CD4-positive, CD25-positive, alpha-beta regulatory T cell (primary cell): ENCODE measurements at places on chromosomes 4 and X. TPM values are rescaled to one million over a fixed set of nuclear protein-coding genes. Genes with fewer than 3 reads are reported as not detected.

- peaks cover 7% of the 10 kb centered on the region for H3K4me1 ChIP-seq
- H3K27ac ChIP-seq: no peak overlapping the region
- DNase-seq: no peak
- H3K27me3 ChIP-seq: no peaks in the 10 kb centered on the region
These were observed 77.0 kb upstream of the C4orf50 start for GRCh38 chr4:6095023-6095752.

DNA sequence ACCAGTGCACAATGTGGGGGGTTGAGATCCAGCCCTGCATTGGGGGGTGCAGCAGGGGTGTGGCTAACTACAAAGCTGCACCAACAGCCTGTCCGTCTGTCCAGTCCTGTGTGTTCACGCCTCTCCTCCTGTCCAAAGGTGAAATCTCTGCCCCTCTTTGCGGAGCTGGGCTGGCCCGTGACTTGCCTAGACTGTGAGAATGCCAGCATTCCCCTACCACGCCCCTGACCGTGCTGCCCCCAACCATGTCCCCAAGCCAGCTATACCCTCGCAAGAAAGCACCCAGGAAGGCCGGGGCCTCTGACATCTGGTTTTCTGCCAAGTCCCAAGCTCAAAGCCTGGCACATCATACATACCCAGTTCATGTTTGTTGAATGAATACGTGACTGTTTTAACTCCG, 19.2 kb downstream of the ZFYVE28 start:
- H3K4me3 ChIP-seq: no peak overlapping the region
- no peak for DNase-seq
- H3K4me1 ChIP-seq: peaks cover 27% of the 10 kb centered on the region

DNA sequence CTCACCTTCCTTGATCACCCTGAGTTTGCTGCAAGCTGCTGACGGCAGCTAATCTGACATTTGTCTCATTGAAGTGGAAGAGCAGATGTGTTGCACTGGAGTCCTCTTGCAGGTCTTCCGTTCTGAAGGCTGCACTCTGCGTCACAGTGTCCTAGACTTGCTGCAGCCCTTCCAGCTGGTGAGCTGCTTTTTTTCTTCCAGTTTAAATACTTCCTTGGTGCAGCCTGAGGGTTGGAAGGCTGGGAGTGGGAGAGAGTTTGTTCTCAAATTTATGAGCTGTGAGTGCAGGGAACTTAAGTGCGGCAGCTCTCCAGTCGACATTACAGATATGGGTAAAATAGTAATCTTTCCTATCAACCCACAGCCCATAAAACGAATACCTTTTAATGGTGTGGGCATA, 303.6 kb upstream of the FAT1 start:
- H3K36me3 ChIP-seq: no peaks in the 10 kb centered on the region
- no peak overlapping the region for H3K27ac ChIP-seq
- H3K27me3 ChIP-seq: no peaks in the 10 kb centered on the region
- no peak for DNase-seq
- H3K4me3 ChIP-seq: no peak overlapping the region
- H3K4me1 ChIP-seq: no peaks in the 10 kb centered on the region

DNA sequence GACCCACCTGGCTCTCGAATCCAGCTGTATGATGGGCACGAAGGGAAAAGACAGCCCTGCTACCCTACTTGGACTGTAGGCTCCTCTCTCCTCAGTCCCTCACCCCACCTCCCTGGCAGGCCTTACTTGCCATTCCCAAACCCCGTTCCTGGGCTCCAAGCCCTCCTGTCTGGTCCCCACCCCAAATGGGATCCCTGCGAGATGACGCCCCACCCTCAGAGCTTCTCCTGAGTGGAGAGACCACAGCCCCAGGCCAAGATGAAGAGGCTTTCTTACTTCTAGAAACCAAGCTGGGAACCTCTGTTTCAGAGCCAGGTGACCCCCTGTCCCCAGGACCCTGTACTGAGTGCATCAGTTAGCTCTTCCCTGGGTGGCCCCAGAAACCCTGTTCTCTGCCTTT, 4.5 kb downstream of the NALF2 start:
- H3K27me3 ChIP-seq: no peaks in the 10 kb centered on the region
- H3K4me1 ChIP-seq: no peaks in the 10 kb centered on the region
- no peaks in the 10 kb centered on the region for H3K36me3 ChIP-seq

DNA sequence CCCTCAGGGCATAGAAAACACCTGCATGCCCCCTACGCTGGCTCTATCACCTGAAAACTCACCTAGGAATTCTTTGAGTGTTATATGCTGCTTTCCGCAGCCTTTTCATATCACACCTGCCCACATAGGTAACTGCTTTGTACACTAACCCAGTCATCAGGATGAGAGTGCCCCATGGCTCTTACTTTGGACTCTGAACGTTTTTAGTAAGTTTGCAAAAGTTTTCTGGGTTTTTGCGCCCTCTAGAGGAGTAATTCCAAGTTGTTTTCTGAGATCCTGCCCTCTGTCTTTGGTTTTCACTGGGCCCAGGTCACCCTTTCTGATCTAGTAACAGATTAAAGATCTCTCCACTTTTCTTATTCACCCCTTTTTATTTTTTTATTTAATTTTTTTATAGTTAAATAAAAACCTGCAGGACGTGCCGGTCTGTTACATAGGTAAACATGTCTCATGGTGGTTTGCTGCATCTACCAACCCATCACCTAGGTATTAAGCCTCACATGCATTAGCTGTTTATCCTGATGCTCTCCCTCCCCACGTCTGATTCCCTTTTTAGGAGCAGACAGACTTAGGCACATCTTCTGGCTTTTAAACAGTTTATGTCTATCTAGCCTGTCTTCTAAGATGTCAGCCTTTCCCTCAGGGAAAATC, 139.2 kb downstream of the NWD2 start:
- no peaks in the 10 kb centered on the region for H3K27me3 ChIP-seq
- no peak for DNase-seq
- no peaks in the 10 kb centered on the region for H3K4me1 ChIP-seq
- H3K27ac ChIP-seq: no peak overlapping the region
- H3K36me3 ChIP-seq: no peaks in the 10 kb centered on the region

- H3K27ac ChIP-seq: no peak overlapping the region
- no peak for DNase-seq
- no peak overlapping the region for H3K4me3 ChIP-seq
- no peaks in the 10 kb centered on the region for H3K36me3 ChIP-seq
These were observed 84.0 kb downstream of the NHSL2 start for GRCh38 chrX:71994601-71995000.

DNA sequence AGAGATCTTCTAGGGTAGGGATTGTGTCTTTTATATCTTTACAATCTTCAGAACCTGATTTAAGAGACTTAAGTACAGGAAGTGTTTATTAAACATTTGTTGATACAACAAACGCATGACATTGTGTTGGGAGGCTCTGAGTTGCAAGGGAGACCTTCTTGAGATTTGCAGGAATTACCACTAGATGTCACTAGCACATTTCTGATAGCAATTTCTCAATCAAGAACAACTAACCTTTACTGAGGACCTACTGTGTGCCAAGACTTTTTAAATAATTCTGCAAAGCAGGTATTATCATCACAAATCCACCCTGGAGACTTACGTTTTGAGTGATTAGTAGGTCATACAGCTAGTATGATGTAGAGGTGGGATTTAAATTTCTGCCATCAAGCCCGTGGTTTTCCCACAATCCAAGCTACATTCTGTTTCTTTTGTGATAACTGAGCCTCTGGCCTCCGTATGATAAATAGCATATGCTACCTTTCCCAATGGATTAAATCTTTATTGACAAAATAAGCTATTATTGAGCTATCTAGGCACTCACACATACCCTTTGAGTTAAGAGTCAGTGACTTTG, 986.0 kb downstream of the CCSER1 start:
- no peak overlapping the region for H3K4me3 ChIP-seq
- no peak overlapping the region for H3K27ac ChIP-seq
- no peaks in the 10 kb centered on the region for H3K36me3 ChIP-seq
- H3K4me1 ChIP-seq: no peaks in the 10 kb centered on the region
- no peaks in the 10 kb centered on the region for H3K27me3 ChIP-seq
- no peak for DNase-seq

DNA sequence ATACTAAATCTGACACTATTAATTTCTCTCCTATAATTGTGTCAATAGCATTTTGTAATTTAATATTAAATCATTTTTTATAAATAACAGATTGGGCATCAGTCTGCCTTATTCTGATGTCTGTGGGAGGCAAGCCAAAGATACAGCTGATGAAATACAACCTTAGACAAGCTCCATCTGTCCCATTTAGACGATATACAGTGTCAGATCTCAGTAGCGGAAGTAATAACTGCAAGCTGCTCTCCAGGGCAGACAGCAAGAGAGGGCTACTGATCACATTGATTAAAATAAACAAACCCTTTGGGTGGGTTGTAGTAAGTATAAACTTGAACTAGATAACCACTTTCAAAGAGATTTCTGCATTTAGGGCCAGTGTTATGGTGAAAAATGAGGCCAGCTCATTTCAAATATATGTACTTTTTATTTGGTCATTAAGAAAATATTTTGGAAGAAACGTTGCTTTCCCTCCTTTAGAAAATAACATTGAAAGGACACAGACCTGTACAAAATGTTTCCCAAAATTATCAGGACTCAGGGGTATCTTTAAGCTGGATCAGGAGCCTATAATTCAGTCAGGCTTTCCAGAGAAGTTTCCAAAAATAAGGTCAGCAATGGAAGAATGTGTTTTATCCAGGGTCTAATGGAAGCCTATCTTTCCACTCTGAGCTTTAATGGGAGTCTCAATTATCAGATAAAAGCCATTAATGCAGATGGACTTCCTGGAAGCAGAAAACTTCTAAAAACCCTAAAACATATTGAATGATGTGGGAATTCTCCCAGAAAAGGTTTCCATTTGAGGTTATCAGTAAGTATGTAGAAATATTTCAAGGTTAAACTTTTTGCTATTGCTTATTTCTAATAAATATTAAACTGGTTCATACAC, 1028.8 kb upstream of the IGFBP7 start:
- no peaks in the 10 kb centered on the region for H3K36me3 ChIP-seq
- H3K27ac ChIP-seq: no peak overlapping the region
- no peak overlapping the region for H3K4me3 ChIP-seq
- no peaks in the 10 kb centered on the region for H3K27me3 ChIP-seq

GRCh38 chrX:49970674-49971073, 48.3 kb downstream of the CLCN5 start:
- no peaks in the 10 kb centered on the region for H3K36me3 ChIP-seq
- no peak overlapping the region for H3K27ac ChIP-seq
- no peaks in the 10 kb centered on the region for H3K27me3 ChIP-seq
- no peaks in the 10 kb centered on the region for H3K4me1 ChIP-seq

GRCh38 chr4:75306506-75306905, 207.7 kb downstream of the RCHY1 start:
- H3K27me3 ChIP-seq: no peaks in the 10 kb centered on the region
- no peak overlapping the region for H3K4me3 ChIP-seq
- H3K27ac ChIP-seq: no peak overlapping the region
- DNase-seq: no peak

GRCh38 chrX:17361620-17362019, 13.4 kb upstream of the NHS start:
- H3K27ac ChIP-seq: no peak overlapping the region
- no peaks in the 10 kb centered on the region for H3K27me3 ChIP-seq
- H3K4me1 ChIP-seq: no peaks in the 10 kb centered on the region
- no peaks in the 10 kb centered on the region for H3K36me3 ChIP-seq
- DNase-seq: no peak

DNA sequence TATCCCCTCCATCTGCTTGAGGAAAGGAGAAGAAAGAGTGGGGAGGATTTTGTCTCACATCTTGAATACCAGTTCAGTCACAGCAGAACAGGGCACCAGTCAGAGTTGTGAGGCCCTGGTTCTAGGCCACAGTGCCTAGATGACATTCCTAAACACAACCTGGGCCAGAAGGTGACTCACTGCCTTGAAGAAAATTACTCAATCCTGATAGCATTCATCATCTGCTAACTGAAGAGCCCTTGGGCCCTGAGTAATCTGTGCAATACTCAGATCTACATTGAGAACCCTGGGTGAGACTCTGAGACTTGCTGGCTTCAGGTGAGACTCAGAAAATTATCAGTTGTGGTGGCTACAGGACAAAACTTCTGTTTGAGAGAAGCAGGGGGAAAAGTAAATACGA, 20.5 kb upstream of the PRR32 start:
- H3K27me3 ChIP-seq: no peaks in the 10 kb centered on the region
- no peaks in the 10 kb centered on the region for H3K36me3 ChIP-seq
- H3K27ac ChIP-seq: no peak overlapping the region
- H3K4me1 ChIP-seq: no peaks in the 10 kb centered on the region

- DNase-seq: no peak
- no peaks in the 10 kb centered on the region for H3K4me1 ChIP-seq
- H3K36me3 ChIP-seq: no peaks in the 10 kb centered on the region
- no peak overlapping the region for H3K27ac ChIP-seq
- no peak overlapping the region for H3K4me3 ChIP-seq
These were observed 130.8 kb downstream of the FAT4 start for GRCh38 chr4:125445525-125445924.

DNA sequence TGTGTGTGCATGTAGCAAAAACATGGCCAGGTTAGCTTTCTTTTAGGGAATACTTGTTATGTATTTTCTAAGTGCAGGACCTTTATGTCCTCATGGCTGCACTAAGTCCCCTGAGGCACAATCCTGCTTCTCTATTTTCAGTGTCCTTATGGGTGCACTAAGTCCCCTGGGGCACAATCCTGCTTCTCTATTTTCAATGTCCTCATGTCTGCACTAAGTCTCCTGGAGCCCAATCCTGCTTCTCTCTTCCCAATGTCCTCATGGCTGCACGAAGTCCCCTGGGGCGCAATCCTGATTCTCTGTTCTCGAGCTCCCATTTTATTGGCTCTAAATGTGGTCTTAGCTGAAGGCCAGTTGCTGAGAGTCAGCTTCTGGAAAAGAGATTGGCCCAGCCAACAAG, 49.7 kb upstream of the GPRIN3 start:
- peaks cover 2% of the 10 kb centered on the region for H3K27me3 ChIP-seq
- H3K4me1 ChIP-seq: no peaks in the 10 kb centered on the region
- no peak overlapping the region for H3K4me3 ChIP-seq
- H3K36me3 ChIP-seq: no peaks in the 10 kb centered on the region
- no peak for DNase-seq

GRCh38 chr4:14321723-14322122, 680.6 kb upstream of the CPEB2 start:
- no peaks in the 10 kb centered on the region for H3K36me3 ChIP-seq
- no peak overlapping the region for H3K27ac ChIP-seq
- DNase-seq: no peak

GRCh38 chr4:13547485-13548041, 3.3 kb upstream of the NKX3-2 start:
- DNase-seq: no peak
- no peaks in the 10 kb centered on the region for H3K36me3 ChIP-seq
- no peak overlapping the region for H3K27ac ChIP-seq
- H3K4me3 ChIP-seq: no peak overlapping the region
- peaks cover 43% of the 10 kb centered on the region for H3K27me3 ChIP-seq

Gene MID1IP1
- 17.3 TPM for polyA plus RNA-seq

Gene ANXA3
- not detected for polyA plus RNA-seq

Gene NRK
- not detected for polyA plus RNA-seq

Gene PNMA6F
- not detected for polyA plus RNA-seq

Gene MAMLD1
- 0.24 TPM for polyA plus RNA-seq

Gene GLRB
- polyA plus RNA-seq: not detected

Gene CBR4
- polyA plus RNA-seq: 6.7 TPM

Gene ALAS2
- not detected for polyA plus RNA-seq

Gene MYOZ2
- not detected for polyA plus RNA-seq
